NK-92 treated with Interleukin-12 subunit alpha and Interleukin-12 subunit beta, amount 100 ng/mL, for 24 hours (cell line): ENCODE measurements at places on chromosomes 13 and 19.

GRCh38 chr19:30877661-30878113 lies 471.5 kb downstream of the TSHZ3 start:
- DNase-seq, result no peak

DNA sequence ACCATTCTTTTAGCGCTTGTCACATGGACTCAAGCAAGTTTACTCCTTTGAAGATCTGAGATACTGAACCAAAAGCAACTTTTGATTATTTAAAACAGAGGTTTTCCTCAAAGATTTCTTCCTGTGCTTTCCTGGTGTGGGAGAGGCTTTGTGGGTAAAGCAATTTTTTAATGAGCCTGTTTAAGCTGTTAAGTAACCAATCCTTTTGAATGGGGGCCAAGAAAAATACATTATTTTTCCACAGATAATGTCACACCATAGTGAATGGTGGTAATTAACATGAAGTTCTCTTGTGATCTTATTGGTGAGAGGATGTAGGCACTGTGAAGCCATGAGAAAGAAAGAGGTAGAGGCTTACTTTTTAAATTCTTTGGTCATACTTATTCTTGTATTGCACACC lies 55.8 kb upstream of the OBI1 start:
- no peak for DNase-seq

- no peak for DNase-seq
These were observed 2.1 kb downstream of the NFIX start for GRCh38 chr19:12997179-12997966.

GRCh38 chr13:27250833-27251165 lies 559 bp upstream of the RPL21 start:
- DNase-seq, result no peak

- no peak for DNase-seq
These were observed 307.2 kb downstream of the TEX29 start for GRCh38 chr13:111627596-111627995.

- no peak for DNase-seq
These were observed 19.7 kb upstream of the LDLR start for GRCh38 chr19:11069561-11069960.

- no peak for DNase-seq
These were observed 505 bp downstream of the PAF1 start for GRCh38 chr19:39390451-39390750.

DNA sequence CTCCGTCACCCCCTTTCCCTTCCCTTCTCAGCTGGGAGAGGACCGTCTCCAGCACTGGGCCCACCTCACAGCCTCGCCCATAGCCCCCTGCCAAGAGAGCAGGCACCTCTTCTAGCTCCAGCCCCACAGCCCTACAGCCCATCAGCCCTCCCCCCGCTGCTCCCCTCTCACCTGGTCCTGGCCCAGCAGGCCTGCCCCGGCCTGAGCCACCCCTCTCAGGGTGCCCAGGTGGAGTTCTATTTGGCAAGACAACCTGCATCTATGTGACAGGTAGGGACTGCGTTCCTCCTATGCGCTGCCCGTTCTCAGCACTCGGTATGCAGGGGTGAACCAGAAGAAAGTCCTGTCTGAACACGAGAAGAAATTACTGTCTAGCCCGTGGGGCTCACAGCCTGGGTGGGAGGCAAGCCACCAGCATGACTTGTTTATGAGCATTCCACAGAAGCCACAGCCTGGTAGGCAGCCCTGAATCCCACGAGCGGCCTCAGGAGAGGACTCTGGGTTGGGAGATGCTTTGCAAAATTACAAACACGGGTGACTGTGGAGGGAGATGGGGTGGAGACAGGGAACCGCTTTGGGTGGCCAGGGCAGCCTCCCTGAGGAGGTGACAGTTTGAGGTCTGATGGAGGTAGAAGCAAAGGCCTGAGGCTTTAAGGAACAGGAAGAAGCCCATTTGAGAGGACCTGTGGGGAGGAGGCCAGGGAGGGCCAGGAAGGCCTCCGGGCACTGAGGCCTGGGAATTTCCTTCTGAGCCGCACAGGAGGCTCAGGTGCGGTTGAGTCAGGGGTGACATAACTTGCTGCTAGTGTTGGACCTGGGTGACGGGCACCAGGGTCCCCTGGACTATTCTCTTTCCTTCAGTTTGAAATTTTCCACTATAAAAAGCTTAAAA lies 1.2 kb upstream of the PLEKHF1 start:
- no peak for DNase-seq

DNA sequence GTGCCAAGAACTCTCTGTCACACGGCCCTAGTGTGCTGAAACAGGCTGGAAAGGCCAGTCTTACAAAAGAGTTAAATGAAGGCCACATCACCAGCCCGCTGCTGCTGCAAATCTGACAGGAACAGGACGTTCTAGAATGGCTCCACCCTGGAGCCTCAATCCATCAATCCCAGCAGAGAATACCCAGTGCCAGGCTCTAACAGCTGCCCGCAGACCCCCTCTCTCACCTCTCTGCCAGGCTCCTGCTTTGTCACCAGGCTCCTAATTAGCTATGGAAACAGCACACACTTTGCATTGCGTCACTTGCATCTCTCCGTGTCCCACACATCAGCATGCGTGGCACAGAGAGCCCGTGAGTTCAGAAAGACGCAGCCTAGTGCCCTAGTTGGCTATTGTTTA lies 314.1 kb downstream of the FOXO1 start:
- no peak for DNase-seq

DNA sequence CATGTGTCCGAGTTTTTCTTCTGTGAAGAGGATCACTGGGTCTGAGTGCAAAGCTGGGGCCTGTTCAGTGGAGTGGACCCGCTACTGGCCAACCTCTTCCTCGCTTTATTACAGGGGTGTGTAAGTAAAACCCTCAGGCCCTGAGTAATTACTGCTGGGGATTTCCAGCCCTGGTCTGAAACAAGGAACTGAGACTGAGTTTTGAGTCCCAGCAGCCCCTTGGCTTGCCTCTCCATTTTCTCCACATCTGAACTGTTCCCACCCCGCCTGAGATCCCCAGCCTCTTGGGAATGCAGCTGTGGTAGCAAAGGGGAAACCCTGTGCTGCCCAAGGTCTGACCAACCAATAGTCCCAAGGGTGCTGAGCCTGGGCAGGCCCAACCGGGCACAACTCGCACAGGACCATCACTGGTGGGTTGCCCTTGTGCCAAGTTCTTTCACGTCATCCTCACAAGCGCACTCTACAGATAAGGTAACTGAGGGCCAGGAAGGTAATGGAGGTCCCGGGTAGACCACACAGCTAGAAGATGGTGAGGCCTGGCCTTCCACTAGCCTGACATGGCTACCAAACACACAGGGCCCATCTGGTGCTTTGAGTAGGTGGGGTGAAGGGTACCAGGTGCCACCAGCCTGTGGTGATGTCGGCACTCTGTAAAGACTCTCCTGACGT lies 13.7 kb upstream of the SLC35E1 start:
- DNase-seq, result no peak

DNA sequence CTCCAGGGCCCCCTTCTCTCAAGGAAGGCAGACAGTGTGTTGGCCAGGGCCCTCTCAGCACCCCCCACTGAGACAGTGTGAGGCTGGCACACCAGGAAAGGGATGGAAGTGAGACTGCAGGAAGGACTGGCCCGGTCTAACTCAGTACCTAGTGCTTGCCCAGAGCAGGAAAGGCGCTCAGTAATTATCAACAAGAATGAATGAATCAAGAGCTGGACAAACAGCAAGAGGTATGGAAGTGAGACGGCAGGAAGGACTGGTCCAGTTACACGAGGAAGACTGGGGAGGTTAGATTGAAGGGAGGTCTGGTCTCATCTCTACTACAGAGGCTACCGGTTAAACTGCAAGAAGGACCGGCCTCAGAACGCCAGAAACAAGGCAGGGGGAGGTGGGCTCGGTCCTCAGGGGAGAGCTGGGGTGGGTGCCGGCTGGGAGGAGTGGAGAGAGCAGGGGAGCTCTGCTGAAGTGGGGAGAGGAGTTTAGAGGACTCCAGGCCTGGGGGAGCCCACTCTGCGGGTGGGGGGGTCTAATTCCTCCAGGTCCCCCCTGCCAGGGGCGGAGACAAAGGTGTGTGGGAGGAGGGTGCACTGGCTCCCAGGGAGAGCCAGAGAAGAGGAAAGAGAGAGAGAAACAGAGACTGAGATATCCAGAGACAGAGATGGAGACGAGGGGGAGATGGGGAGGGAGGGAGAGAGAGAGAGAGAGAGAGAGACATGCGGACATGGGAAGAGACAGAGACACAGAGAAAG lies 1.1 kb downstream of the SLC8A2 start:
- DNase-seq, result no peak

GRCh38 chr13:100522618-100523309 lies 65.8 kb downstream of the GGACT start:
- DNase-seq, result no peak

- no peak for DNase-seq
These were observed 23.3 kb downstream of the EXOSC8 start for GRCh38 chr13:37023871-37024270.

- no peak for DNase-seq
These were observed 8.0 kb downstream of the ABHD13 start for GRCh38 chr13:108226184-108226583.

- DNase-seq, result no peak
These were observed 163.5 kb downstream of the PAN3 start for GRCh38 chr13:28301839-28302238.

GRCh38 chr13:99981735-99982035 lies at the start of gene ZIC2:
ZIC2 (plus strand) TSS chr13:99981784; CDS start chr13:99982065, 281 bp downstream.
- no peak for DNase-seq

- DNase-seq, result no peak
These were observed 734 bp upstream of the LRRC8E start for GRCh38 chr19:7887408-7888144.

DNA sequence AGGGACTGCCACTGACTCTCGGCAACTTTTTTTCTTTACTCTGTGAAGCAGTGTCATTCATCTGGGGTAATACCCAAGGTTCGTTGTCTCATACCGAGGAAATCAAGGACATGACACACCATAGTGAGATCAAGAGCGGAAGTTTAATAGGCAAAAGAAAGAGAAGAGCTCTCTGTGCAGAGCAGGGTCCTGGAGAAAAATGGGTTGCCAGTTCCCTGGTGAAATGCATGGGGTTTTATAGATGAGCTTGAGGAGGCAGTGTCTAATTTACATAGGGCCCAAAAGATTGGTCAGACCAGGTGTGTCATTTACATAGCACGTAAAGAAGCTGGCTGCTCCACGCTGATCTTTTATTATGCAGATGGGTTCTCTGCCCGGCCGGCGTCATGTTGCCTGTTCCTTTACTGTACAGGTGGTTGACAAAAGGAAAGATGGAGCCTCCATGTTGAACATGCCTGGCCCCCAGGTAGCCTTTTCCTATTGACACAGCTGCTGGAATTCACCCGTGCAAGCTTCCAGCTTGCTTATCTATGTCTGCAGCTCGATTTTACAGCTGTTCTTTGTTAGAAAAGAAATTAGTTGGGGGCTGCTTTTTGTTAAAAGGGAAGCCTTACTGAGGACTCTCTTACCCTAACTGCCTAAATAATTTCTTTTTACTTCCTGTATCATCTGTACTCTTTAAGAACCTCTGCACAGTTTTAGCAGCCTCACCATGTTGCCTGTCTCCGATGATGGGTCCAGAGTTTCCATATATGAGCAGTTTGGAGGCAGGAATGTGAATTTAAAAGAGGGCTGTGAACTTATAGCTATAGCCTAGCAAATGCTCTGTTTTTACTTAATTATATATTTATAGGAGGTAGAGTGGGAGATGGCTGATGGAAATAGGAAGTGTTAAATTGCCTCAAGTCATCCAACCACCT lies 98.0 kb upstream of the DIAPH3 start:
- no peak for DNase-seq

GRCh38 chr19:34595683-34596082 lies 81.3 kb downstream of the SCGB2B2 start:
- no peak for DNase-seq

DNA sequence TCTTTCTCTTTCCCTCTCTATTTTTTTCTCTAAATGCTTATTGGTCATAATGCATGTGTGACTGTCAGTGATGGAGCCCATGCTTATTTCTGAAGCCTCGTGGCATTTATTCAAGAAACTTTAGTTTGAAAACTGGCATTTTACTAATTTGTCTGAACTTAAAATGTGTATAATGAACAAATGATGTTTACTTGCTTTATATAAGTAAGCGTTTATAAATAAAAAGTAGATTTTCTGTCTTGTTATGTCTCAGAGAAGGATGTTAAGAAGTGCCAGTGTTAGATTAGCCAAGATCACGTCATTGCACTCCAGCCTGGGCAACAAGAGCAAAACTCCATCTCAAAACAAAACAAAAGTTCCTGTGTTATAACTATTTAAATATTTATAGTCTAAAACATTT lies 1568.1 kb downstream of the EFNB2 start:
- no peak for DNase-seq

GRCh38 chr13:49627831-49628652 lies at the start of gene ARL11:
ARL11 (plus strand) TSS chr13:49628507; CDS start chr13:49630448, 1,941 bp downstream.
- DNase-seq, result no peak

- DNase-seq, result no peak
These were observed 1500.4 kb upstream of the MIR17HG start for GRCh38 chr13:89846926-89847585.

DNA sequence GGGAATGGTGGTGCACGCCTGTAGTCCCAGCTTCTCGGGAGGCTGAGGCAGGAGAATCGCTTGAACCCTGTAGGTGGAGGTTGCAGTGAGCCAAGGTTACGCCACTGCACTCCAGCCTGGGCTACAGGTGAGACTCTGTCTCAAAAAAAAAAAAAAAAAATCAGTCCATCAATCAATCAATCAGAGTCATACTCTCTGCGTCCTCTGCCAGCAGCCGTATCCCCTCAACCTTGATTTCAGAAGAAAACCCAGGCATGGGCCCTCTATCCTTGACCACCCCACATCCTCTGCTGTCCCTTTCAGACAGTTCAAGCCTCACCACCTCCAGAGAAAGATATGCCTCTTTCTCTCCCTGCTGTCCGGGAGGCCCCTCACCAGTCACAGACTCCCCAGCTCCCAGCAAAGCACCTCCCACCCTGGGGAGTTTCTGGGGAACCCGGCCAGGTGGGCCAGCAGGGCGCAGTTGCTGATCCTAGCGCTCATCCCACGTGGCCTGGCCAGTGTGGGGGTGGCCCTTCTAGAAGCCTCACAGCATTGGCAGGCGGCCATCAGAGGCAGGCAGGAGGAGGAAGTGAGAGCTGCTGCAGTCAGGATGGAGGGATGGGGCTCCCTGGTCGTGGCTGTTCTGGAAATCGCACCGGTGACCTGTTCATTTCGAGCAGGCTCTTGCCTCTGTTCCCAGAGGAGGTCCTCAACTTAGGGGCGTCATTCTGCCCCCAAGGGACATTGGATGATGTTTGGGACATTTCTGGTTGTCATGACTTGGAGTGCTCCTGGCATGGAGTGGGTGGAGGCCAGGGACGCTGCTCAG lies 10.2 kb upstream of the JSRP1 start:
- no peak for DNase-seq

DNA sequence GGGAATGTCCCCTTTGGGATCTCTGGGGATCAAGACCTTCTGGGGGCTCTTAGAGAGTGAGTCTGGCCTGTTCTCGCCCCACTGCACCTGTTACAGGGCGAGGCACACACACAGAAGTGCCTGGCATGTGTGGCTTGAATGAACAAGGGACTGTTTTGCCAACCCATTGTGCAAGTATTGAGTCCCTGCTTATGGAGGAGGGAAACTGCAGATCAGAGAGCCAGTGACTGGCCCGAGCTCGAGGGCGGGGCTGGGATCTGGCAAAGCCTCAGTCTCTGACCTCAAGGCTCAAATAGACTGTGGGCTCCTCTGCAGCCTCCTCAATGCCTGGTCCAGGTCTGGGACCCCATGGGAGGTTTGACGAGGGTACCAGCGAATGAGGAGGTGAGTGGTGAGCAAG lies 5.5 kb downstream of the RAVER1 start:
- DNase-seq, result no peak

GRCh38 chr13:44197791-44198770 lies 175.5 kb upstream of the SERP2 start:
- DNase-seq, result no peak
